Activated CD4-positive, alpha-beta T cell treated with anti-CD3 and anti-CD28 coated beads, Interleukin-2, amount 50 U/mL, for 4 hours (primary cell): ENCODE measurements at places on chromosomes 7 and 10.

GRCh38 chr10:103765981-103766380, 89.4 kb downstream of the SH3PXD2A start:
- peak; percentile 68 for DNase-seq

DNA sequence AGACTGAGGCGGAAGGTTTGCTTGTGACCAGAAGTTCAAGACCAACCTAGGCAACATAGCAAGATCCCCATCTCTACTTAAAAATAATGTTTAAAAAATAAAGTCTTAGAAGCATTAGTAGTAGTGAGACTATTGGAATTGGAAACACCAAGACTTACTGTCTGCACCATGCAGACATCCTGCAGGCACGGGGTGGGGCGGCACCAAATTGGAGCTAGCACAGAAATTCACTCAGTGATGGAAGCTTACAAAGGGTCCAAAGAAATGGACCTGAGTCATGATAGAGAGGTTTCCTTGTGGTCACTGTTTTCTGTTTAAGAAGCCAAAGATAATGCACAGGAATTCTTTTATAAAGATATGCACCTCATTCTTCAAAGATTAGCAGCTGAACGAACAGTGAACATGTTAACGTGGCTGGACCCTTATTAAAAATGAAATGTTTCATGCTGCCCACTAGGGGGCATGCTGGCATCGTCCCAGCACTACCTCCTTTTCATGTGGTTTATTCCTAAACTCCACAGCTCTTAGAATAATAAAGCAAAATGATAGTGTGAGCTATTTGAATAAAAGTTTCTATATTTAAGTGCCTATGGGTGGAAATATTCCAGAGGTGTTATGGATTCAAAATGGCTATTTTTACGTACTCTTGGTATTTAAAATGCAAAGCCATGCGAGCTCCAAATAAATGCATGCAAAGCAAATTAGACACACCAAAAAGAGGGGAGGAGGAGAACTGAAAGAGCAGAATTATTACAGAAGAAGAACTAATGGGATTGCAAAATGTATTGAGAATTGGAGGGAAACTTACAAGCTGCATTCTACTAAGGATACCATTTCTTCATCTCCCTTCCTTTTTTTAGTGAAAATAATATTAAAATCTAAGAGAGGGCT, 28.6 kb downstream of the PDSS1 start:
- peak; percentile 15 for DNase-seq

GRCh38 chr10:92891885-92892690, 43.8 kb downstream of the EXOC6 start:
- no peak for DNase-seq

DNA sequence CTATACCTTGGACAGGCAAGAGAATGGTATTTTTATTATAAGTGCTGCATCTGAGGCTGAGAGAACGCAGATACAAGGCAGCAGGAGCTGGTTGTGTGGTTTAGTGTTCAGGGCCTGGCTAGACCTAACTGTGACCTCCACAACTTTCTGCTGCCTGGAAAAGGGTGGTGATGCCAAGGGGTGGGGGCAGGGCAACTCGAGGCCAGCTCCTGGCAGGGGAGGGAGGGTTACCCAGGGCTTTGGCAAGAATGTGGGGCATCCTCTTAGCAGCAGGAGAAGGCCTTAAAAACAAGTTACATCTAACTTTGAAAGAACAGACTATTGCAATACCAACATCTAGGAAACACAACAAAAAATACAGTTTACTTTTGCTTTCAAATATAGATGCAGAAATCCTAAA, 13.0 kb downstream of the MXI1 start:
- DNase-seq, result no peak

GRCh38 chr10:49143249-49143648, 9.4 kb upstream of the FAM170B start:
- DNase-seq, result no peak

- no peak for DNase-seq
These were observed 114.2 kb downstream of the SPAG6 start for GRCh38 chr10:22459496-22459895.

- no peak for DNase-seq
These were observed 14.2 kb downstream of the DOCK1 start for GRCh38 chr10:126919426-126919825.

DNA sequence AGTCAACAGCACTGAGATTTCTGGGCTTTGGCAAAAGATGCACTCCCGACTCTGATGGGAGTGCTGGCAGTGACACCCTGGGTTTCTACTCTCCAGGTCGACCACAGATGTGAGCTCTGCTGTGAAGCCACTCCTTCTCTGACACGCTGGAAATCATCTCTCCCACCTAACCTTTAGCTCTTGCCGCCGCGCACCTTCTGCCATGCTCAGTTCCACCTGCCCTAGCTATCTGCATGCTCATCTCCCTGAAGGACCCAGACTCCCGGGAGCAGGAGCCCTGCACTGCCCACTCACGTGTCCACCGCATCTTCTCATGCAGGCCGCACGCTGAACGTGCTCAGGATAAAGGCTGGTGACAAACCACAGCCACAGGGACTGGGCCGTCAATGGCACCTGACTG, 174.8 kb downstream of the TNS3 start:
- DNase-seq, result no peak

- DNase-seq, result no peak
These were observed 2.9 kb downstream of the CDK14 start for GRCh38 chr7:90599038-90599437.

- DNase-seq, result no peak
These were observed 27.0 kb upstream of the HIBADH start for GRCh38 chr7:27689591-27690164.

DNA sequence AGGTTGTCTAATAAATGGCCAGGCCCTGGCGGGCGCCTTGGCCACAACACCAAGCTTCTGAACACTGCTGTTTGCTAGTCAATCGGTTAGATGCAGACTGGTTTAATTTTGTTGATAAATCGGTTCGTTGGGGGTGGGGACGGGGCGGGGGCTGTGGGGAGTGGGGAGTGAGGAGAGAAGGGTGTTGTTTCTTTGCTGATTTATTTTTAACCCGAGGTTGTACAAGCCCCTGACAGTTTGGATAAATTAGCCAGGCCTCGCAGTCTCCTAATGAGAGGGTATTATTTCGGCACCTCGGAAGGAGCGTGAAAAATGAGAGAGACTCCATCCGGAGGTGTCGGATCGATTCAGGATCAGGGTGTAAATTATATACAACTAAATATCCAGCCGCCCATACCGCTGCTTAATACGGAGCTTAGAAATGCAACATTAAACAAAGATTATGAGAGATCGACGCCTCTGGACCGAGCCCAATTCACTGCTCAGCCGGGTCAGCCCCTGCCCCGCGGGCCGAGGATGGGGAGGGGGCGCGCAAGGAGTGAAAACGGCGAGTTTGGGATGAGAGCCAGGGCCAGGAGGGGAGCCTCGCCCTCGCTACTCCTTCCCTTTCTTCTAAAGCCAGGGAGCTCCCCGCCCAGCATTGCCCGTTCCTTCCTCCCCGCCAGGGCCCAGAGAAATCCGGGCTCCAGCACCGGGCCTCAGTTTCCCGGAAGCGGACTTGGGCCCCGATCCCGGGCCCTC, 8.0 kb downstream of the UNCX start:
- DNase-seq, result no peak

- DNase-seq, result no peak
These were observed 30.0 kb downstream of the MGMT start for GRCh38 chr10:129497013-129497412.
